AG04450 (cell line): ENCODE measurements at places on chromosomes 13 and 19.

- no peak for DNase-seq
These were observed 54.1 kb downstream of the GJA3 start for GRCh38 chr13:20106742-20107141.

DNA sequence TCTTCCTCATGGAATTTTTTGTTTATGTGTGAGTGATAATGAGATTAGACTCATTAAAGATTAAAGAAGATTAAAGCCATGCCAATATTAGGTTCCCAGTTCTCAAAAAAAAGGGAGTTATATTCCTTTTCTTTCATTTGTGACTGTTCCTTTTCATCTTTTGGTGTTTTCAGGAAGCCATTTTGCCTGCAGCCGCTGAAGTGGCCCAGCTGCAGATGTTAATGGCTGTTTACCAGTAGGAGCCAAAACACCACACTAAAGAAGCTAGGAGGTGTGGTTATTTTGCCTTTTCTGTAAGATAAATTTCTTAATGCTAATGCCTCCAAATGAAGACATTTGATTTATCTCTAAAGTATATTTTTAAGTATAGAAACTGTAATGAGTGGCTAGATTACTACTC is 36.3 kb downstream of the ITGBL1 start:
- no peak for DNase-seq

GRCh38 chr13:40776681-40777165 is 5.7 kb upstream of the MRPS31 start:
- no peak for DNase-seq

- no peak for DNase-seq
These were observed 519.5 kb downstream of the SUCLA2 start for GRCh38 chr13:47481536-47481935.

- DNase-seq: no peak
These were observed 5.5 kb upstream of the PTBP1 start for GRCh38 chr19:791567-792305.
